ENCODE measurements at places on chromosomes 12 and 14.

DNA sequence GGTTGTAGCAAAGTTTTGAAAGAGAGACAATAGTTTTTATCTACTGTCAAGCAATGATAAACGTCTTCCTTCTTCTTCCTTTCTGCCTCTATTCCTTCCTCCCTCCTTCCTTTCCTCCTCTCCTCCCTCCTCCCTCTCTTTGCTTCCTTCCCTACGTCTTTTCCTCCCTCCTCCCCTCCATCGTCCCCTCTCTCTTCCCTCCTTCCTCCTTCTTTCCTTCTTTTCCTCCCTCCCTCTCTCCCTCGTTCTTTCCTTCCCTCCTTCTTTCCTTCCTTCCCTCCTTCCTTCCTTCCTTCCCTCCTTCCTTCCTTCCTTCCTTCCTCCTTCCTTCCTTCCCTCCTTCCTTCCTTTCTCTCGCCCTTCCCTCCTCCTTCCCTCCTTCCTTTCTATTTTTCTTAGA lies 82.8 kb upstream of the KCNA1 start:
- peak overlapping the region; percentile 33 for H3K27ac ChIP-seq
- peaks cover 73% of the 10 kb centered on the region for H3K4me1 ChIP-seq
- H3K27me3 ChIP-seq = no peaks in the 10 kb centered on the region

- H3K4me3 ChIP-seq = no peak overlapping the region
- no peaks in the 10 kb centered on the region for H3K27me3 ChIP-seq
- no peaks in the 10 kb centered on the region for H3K36me3 ChIP-seq
- no peak overlapping the region for H3K27ac ChIP-seq
- no peak for DNase-seq
- H3K4me1 ChIP-seq = no peaks in the 10 kb centered on the region
These were observed 65.5 kb upstream of the PRKD1 start for GRCh38 chr14:29993143-29993542.

DNA sequence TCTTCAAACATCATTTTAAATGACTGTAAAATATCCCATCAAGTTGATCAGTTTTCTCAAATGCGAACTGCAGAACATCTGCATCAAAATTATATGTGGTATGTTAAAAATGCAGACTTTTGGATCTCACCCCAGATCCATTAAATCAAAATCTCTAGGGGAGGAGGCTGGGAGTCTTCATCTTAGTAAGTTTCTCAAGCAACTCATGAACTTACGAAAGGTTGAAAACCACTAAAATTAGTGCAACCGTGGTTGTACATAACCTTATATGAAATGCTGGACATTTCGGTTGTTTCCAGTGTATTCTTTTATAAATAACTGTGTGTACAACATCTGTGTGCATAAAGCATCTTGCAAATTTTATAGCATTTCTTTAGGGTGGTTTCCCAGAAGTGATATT lies 39.2 kb downstream of the ZFP36L1 start:
- H3K27ac ChIP-seq = no peak overlapping the region
- H3K4me3 ChIP-seq = no peak overlapping the region
- H3K27me3 ChIP-seq = peaks cover 6% of the 10 kb centered on the region
- H3K36me3 ChIP-seq = no peaks in the 10 kb centered on the region
- no peak for DNase-seq

GRCh38 chr12:72839696-72840095 lies 567.5 kb downstream of the TRHDE start:
- no peak overlapping the region for H3K4me3 ChIP-seq
- H3K4me1 ChIP-seq = no peaks in the 10 kb centered on the region
- H3K27ac ChIP-seq = no peak overlapping the region
- H3K36me3 ChIP-seq = no peaks in the 10 kb centered on the region
- DNase-seq = no peak

- H3K4me3 ChIP-seq = no peak overlapping the region
- no peak for DNase-seq
- no peaks in the 10 kb centered on the region for H3K36me3 ChIP-seq
- no peak overlapping the region for H3K27ac ChIP-seq
These were observed 112.8 kb downstream of the NAV3 start for GRCh38 chr12:77943466-77943865.

- H3K27me3 ChIP-seq = no peaks in the 10 kb centered on the region
- H3K27ac ChIP-seq = peak overlapping the region; percentile 68
- H3K4me3 ChIP-seq = peak overlapping the region; percentile 8
- H3K4me1 ChIP-seq = peaks cover 84% of the 10 kb centered on the region
- H3K36me3 ChIP-seq = peaks cover 17% of the 10 kb centered on the region
These were observed 1101.4 kb downstream of the BCL11B start for GRCh38 chr14:98170575-98170974.

- DNase-seq = no peak
- no peak overlapping the region for H3K27ac ChIP-seq
- no peaks in the 10 kb centered on the region for H3K36me3 ChIP-seq
- no peak overlapping the region for H3K4me3 ChIP-seq
These were observed 9.5 kb downstream of the HHIPL1 start for GRCh38 chr14:99654235-99654985.

DNA sequence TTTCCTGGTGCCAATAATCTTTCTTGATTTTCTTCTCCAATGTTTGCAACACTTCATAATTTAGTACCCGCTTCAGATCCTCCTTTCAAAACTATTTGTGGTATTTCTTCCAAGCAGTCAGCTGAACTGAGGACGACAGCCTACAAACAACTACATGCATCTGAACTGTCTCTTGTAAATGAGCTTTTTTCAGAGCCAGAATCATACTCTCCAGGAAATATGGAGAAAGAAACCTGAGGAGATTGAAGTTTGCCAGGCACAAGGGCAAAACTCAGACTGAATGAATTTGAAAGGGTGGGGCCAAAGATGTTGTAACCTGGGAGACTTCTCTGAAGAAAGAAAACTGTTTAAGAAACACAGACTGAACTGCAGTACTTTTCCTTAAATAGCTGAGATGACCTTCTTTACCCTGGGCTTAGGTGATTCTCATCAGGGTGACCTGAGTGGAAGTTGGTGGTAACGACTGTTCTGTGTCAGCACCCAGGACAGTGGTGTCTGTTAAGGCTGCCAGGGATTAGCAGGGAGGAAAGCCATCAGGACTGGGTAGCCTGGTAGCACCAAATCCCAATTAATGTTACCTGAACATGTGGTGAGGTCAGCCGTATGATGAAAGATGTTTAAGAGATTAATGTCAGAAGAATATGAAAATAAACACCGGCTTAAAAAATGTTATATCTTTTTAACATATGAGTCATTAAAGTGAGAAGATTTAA lies 95.0 kb downstream of the TGFB3 start:
- no peak overlapping the region for H3K4me3 ChIP-seq
- peaks cover 5% of the 10 kb centered on the region for H3K4me1 ChIP-seq
- no peak overlapping the region for H3K27ac ChIP-seq
- no peaks in the 10 kb centered on the region for H3K27me3 ChIP-seq

GRCh38 chr12:120367233-120367923 lies 1.6 kb downstream of the MSI1 start:
- peaks cover 11% of the 10 kb centered on the region for H3K4me1 ChIP-seq
- H3K27me3 ChIP-seq = peaks cover 77% of the 10 kb centered on the region
- H3K36me3 ChIP-seq = peaks cover 3% of the 10 kb centered on the region
- DNase-seq = no peak
- no peak overlapping the region for H3K27ac ChIP-seq

- H3K27me3 ChIP-seq = no peaks in the 10 kb centered on the region
- no peaks in the 10 kb centered on the region for H3K36me3 ChIP-seq
- H3K4me3 ChIP-seq = no peak overlapping the region
- peaks cover 10% of the 10 kb centered on the region for H3K4me1 ChIP-seq
- H3K27ac ChIP-seq = no peak overlapping the region
These were observed 89.6 kb downstream of the ERC1 start for GRCh38 chr12:1080520-1081223.

- H3K27me3 ChIP-seq = no peaks in the 10 kb centered on the region
- H3K4me1 ChIP-seq = peaks cover 78% of the 10 kb centered on the region
- no peak for DNase-seq
- no peak overlapping the region for H3K4me3 ChIP-seq
- no peak overlapping the region for H3K27ac ChIP-seq
- H3K36me3 ChIP-seq = peaks cover 11% of the 10 kb centered on the region
These were observed 233.2 kb upstream of the AMIGO2 start for GRCh38 chr12:47312808-47313426.

DNA sequence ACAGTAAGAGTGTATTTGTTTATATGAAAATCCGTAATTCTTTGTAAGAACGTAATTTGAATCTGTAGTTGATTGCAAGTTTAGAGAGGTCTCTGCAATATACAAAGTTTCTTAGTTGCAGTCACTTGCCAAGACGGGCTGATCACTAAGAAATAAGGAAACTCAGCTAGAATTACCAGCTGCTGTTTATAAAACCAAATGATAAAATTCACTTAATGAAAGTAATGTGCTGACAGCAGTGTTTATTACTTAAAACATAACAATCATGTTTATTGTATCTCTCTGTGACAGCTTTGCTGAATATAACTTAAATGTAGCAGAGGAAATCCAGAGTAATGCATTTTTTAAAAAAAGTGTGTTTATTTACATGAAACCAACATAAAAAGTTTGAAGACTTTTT lies 31.2 kb downstream of the SRGAP1 start:
- no peak overlapping the region for H3K4me3 ChIP-seq
- no peak overlapping the region for H3K27ac ChIP-seq
- H3K4me1 ChIP-seq = no peaks in the 10 kb centered on the region
- H3K36me3 ChIP-seq = no peaks in the 10 kb centered on the region
- DNase-seq = no peak

DNA sequence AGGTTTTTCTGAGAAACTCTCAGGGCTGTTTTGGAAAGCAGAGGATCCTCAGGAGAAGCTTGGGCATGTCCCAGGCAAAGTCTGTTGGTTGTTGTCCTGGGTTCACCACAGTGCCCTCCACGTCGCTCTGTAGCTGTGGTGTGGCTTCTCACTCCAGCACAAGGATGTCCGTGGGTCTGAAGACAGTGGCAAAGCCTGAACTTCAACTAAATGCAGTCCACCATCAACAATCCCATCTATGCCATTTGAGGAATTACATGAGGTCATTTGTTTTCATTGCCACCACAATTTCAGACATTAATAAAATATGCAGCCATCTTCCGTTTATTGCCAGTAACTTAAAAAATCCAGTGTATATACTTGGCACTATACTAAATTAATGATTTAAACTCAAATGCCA lies 272.1 kb downstream of the LRIG3 start:
- no peak overlapping the region for H3K27ac ChIP-seq
- DNase-seq = no peak
- H3K4me1 ChIP-seq = no peaks in the 10 kb centered on the region
- H3K27me3 ChIP-seq = no peaks in the 10 kb centered on the region

DNA sequence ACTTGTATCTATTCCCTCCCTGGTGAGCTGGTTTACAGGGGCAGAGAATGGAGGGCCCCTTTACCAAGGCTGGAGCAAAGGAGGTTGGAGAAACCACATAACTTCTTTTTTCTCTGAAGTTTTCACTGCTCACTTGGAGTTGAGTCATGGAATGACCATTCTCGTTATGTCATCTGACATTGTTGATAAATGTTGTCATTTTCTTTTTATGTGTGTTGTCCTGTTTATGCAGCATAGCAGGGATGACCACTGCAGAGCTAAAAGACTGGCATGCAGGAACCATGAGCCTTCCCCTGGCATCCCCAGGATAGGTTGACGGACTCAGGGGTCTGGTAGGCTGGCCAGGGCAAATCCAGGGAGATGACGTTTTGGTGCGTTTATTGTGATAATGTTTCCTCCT lies 256.8 kb upstream of the DDHD1 start:
- no peak overlapping the region for H3K4me3 ChIP-seq
- H3K36me3 ChIP-seq = no peaks in the 10 kb centered on the region
- H3K27ac ChIP-seq = no peak overlapping the region
- H3K4me1 ChIP-seq = no peaks in the 10 kb centered on the region
- peaks cover 6% of the 10 kb centered on the region for H3K27me3 ChIP-seq
- DNase-seq = no peak

GRCh38 chr12:19030603-19031002 lies 98.9 kb upstream of the PLEKHA5 start:
- no peak overlapping the region for H3K27ac ChIP-seq
- no peaks in the 10 kb centered on the region for H3K4me1 ChIP-seq
- DNase-seq = no peak
- no peaks in the 10 kb centered on the region for H3K36me3 ChIP-seq
- no peak overlapping the region for H3K4me3 ChIP-seq

DNA sequence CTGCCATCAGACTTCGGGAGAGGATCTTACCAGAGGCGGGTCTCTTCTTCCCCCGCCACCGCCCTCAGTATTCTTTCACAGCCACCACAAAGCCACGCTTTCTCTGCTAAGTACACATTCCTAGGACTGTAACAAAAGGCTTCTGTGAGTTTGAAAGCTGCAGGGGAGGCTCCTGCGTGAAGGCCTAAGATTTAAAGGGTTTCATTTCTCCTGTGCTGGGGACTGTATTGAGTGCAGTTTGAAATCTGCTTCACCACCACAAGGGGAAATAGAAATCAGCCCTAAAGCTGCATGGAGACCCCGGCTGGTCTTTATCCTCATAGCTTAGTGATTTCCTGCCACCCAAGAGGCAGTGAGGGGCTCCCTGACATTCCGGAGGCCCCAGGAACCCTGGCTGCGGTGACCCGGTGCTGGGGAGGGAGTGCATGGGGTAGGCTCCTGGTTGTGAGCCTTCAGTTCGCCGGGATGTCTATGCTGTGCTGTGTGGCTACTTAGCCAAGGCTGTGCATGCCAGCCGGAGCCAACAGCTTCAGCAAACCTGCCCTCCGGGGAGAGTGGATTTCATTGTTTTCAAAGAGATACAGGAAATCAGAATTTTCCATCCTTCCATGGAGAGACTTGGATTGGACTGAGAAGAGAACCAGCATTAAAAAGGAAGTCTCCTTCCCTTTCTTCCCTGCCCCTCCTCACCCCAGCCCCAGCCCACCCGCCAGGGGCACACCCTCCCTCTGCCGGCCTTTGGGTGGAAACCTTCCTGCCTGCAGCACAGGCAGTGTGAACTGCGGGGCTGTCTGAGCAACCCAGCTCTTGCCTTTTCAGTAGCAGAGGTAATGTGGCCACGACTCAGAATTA lies 163.3 kb downstream of the ETV6 start:
- H3K27me3 ChIP-seq = no peaks in the 10 kb centered on the region
- H3K4me3 ChIP-seq = peak overlapping the region; percentile 69
- no peak for DNase-seq
- H3K27ac ChIP-seq = peak overlapping the region; percentile 91
- H3K36me3 ChIP-seq = peaks cover 45% of the 10 kb centered on the region

DNA sequence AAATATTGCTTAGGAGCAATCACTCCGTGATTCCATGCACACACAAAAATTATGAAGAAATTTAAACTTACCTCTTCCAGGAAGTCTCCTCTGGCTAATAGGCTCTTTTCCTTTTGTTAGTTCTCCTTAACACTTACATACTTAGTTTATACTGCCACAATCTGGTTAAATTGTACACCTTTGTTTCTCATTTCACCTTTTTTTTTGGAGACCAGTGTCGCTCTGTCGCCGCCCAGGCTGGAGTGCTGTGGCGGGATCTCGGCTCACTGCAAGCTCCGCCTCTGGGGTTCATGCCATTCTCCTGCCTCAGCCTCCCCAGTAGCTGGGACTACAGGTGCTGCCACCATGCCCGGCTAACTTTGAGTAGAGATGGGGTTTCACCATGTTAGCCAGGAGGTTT lies 2.2 kb upstream of the ANKRD52 start:
- peaks cover 5% of the 10 kb centered on the region for H3K36me3 ChIP-seq
- no peak for DNase-seq
